ENCODE measurements at places on chromosomes 7 and 10. TPM values are rescaled to one million over a fixed set of nuclear protein-coding genes. Genes with fewer than 3 reads are reported as not detected.

Gene CACNA2D1
- 263 TPM for total RNA-seq

Gene GRID2IP
- under 0.01 TPM for total RNA-seq

Gene PAX2
- total RNA-seq, result 0.38 TPM

Gene EBLN1
- total RNA-seq, result not detected

Gene TES
- total RNA-seq, result 102 TPM

Gene GIMAP7
- 0.19 TPM for total RNA-seq

Gene AUTS2
- 2.5 TPM for total RNA-seq

All from regular cardiac myocyte (primary cell).